ENCODE measurements at places on chromosomes 2 and 18.

GRCh38 chr2:37664231-37664643 lies 7.2 kb downstream of the CDC42EP3 start:
- no peak for DNase-seq

- no peak for DNase-seq
Observed at GRCh38 chr2:73292906-73293533, 328 bp downstream of the EGR4 start.

DNA sequence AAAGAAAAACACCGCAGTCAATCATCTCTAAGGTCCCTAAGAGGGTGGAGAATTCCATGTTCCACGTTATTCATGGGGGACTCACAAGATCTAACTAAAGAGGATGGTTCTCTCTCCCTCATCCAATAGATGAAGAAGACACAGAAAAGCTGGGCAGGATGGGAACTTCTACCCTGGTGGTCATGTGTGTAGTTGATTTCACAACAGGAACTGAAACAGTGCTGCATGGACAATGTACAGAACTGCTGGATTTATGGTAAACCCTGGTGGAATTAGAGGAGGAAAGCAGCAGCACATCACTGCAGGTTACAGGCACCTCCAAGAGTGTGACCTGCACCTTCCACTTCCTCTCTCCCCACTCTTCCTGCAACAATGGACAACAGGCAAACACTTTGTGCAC lies 31.4 kb downstream of the FECH start:
- no peak for DNase-seq

- no peak for DNase-seq
Observed at GRCh38 chr2:220995581-220995980, 576.5 kb downstream of the EPHA4 start.

GRCh38 chr2:12169721-12170120 lies 423.3 kb downstream of the LPIN1 start:
- no peak for DNase-seq

DNA sequence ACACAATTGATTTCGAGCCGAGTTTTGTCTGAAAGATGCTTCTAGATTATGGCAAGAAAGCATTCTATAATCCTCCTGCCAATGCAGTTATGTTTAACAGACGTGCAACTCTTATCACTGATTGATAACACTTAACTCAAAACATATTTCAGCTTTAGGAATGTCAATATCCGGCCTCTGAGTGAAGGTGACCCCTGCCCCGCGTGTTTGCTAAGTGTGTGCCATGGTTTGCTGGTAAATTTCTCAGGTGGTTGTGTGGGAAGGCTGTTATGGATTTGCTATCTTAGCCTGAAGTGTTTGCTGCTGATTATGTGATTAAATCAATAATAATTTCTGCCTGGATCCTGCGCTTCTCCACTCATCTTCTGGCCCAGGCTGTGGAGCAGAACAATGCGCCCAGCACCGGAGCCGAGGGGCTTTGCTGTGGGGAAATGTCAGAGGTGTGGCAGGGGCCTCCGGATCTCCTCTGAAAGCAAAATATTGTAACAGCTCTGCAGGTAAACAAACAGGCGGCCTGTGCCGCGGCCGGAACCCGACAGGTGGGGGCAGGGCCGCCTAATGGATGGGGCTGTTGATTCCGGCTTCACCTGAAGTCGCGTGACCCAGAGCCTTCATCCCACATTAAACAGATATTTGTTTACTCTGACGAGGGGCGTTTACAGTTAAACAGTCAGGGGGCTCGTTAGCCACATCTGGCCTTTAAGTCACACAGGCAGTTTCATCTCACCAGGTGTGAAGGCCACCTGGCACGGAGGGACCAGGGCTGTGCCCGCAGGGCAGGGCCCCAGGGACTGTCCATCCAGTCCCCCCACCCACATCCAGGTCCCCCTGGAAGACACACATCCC lies 210.7 kb upstream of the SALL3 start:
- no peak for DNase-seq

- no peak for DNase-seq
Observed at GRCh38 chr2:81213598-81213997, 909.0 kb upstream of the LRRTM1 start.

GRCh38 chr2:85112906-85113625 lies 20.1 kb upstream of the TCF7L1 start:
- DNase-seq = no peak

GRCh38 chr18:58856881-58857280 lies 7.8 kb upstream of the ZNF532 start:
- no peak for DNase-seq

- no peak for DNase-seq
Observed at GRCh38 chr2:73253400-73253799, 19.3 kb downstream of the CCT7 start.
